ENCODE measurements at places on chromosomes 7 and 10.

DNA sequence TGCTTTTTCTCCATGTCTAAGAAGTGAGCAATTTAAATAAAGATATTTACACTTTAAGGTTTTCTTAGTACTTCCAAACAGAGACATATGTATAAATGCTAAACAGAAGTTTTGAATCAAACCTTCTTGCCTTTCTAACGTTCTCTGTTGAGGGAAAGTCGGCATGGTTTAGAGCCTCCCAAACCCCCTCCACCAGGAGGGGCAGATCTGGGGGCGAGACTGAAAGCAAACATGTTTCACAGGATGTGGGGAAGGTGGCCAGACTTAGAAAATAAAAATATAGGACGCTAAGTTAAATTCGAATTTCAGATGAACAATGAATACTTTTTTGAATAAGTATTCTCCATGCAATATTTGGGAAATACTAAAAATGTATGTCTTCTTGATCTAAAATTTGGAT is 208.3 kb upstream of the SHH start:
- DNase-seq: no peak

GRCh38 chr7:47389923-47390630 is 191.8 kb downstream of the TNS3 start:
- DNase-seq: no peak

- no peak for DNase-seq
These were observed 37.3 kb downstream of the KIF20B start for GRCh38 chr10:89738551-89739209.

GRCh38 chr10:108970016-108970415 is 953.3 kb downstream of the XPNPEP1 start:
- DNase-seq: no peak

All from fibroblast of skin of left biceps (primary cell).